ENCODE measurements at places on chromosomes 13 and 19. TPM values are rescaled to one million over a fixed set of nuclear protein-coding genes. Genes with fewer than 3 reads are reported as not detected.

- H3K27me3 ChIP-seq, result peaks cover 3% of the 10 kb centered on the region
- no peak overlapping the region for H3K27ac ChIP-seq
- H3K36me3 ChIP-seq, result peaks cover 5% of the 10 kb centered on the region
- DNase-seq, result no peak
- H3K4me1 ChIP-seq, result no peaks in the 10 kb centered on the region
Measured at GRCh38 chr13:111051041-111051725, 63.9 kb upstream of the ARHGEF7 start.

GRCh38 chr13:27054760-27055159 is 116.9 kb downstream of the USP12 start:
- no peak overlapping the region for H3K4me3 ChIP-seq
- DNase-seq, result no peak
- H3K4me1 ChIP-seq, result peaks cover 20% of the 10 kb centered on the region

VN1R2 gene
- not detected for total RNA-seq

DNA sequence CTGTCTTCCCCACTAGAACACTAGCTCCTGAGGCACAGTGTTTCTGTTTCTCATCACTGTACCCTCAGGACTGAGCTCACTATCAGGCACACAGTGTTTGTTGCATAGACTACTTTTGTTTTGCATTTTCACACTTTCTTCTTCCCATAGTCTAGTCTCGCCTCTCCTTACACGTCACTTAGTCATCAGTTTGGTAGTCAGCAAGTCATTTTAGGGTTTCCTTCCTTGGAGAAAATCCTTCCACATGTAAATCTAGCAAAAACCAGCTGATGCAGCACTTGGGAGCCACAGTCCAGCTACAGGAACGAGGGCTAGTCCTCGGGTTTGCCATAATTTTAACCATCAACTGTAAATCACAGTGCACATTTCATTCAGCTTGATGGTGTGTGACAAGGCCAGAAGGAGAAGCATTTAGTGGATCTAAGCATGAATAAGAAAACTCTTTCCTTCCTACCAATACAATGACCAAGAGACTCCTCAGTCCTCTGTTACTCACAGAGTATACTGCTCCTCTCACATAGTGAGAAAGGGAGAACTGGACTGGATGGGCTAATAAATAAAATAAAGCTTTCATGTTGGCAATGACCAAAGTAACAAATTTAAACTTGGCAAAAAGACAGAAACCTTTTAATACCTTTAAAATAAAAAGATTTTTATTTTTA is 221.0 kb downstream of the KLF12 start:
- H3K36me3 ChIP-seq, result no peaks in the 10 kb centered on the region
- no peak overlapping the region for H3K4me3 ChIP-seq
- peaks cover 3% of the 10 kb centered on the region for H3K27me3 ChIP-seq

DNA sequence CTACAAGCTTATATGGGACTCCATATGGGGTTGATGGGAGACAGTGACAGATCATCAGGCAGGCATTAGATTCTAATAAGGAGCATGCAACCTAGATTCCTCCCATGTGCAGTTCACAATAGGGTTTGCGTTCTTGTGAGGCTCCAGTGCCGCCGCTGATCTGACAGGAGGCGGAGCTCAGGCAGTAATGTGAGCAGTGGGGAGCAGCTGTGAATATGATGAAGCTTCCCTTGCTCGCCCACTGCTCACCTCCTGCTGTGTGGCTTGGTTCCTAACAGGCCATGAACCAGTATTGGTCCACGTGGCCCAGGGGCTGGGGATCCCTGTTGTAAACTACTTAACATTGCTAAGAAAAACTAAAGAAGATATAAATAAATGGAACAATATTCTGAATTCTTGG is 378.4 kb downstream of the KCNRG start:
- H3K36me3 ChIP-seq, result peaks cover 6% of the 10 kb centered on the region
- H3K4me3 ChIP-seq, result no peak overlapping the region
- peak overlapping the region; percentile 76 for H3K27ac ChIP-seq
